BJ (cell line): ENCODE measurements at places on chromosomes 7 and 10.

DNA sequence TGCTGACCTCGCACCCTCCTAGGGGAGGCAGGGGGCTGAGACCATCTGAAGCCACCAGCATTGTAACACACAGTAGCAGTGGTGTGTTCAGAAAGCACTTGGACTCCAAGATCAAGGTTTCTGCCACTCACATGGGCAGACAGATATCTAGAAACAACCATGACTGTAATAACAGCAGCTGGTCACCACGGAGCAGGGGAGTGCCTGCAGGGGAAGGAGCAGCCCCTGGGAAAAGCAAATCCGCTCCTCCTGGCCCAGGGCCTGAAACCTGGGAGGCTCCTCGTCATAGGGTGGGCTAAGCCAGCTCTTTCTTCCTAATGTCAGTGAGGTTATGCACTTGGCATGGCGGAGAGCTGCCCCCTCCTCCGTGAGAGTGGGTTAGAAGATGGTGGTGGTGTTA, 118.4 kb upstream of the INSYN2A start:
- no peak for DNase-seq

GRCh38 chr10:31304291-31304970, 14.6 kb upstream of the ZEB1 start:
- DNase-seq = no peak

DNA sequence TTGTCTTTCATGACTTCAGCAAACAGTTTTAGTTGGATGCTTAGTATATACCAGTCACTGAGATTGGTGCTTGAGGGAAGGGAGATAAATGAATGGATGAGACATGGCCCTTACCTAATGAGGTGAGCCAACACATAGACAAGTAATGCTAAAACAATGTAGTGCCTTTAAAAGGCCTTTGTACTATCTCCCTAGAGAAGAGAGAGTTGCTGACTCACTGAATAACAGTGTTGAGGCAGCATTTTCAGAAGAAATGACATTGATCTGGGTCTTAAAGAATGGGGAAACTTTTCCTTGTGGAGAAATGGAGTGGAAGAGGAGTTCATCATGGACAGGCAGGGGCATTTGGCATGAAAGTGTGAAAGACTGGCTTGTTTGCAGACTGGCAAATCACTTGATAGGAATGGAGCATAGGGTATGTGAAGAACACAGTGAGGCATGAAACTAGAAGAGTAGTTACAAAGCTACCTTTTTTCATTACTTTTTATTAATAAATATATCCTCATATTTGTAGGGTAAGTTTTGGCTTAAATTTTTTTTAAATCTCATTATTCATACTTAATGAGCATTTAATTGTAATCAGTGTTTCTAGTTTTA, 91.2 kb downstream of the KAT6B start:
- no peak for DNase-seq

GRCh38 chr10:94496010-94496409, 49.6 kb upstream of the HELLS start:
- DNase-seq = no peak

GRCh38 chr10:71687077-71687476, 32.5 kb downstream of the C10orf105 start:
- DNase-seq = no peak

GRCh38 chr10:85266808-85267207, 938.4 kb downstream of the CCSER2 start:
- DNase-seq = no peak

- DNase-seq = no peak
These were observed 94.5 kb downstream of the PPP1R3A start for GRCh38 chr7:113824117-113824823.

GRCh38 chr10:69802424-69803161, 887 bp downstream of the COL13A1 start:
- no peak for DNase-seq

GRCh38 chr10:132879408-132880127, 62.8 kb downstream of the CFAP46 start:
- no peak for DNase-seq

DNA sequence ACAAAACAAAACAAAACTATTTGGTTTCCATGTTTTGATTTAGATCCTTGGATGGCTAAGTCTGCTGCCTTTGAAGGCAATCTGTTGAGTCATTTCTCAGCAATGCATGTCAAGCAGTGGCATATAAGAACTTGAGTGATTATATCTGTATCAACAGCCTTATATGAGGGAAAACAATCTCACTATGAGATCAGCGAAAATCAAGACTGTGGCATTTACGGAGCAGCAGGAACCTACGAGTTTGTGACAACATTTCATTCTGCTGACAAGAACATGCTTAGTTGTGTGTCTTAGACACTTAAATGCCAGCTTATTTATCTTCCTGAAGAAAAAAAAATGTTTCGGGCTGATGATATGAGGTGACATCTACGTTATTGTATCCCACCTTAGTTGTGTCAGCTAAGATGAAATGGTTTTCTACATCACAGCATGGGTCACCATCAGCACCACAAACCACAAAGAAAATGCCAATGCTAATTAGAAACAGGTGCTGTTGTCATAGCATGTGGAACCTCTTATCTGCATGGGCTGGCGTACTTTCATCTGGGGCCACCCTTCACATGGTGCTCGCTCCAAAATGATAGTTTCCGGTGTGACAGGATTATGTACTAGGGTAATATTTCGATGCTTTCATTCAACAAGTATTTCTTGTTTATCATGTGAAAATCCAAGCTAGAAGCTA, 1085.5 kb downstream of the SORCS1 start:
- no peak for DNase-seq

- no peak for DNase-seq
These were observed 50.3 kb upstream of the GSAP start for GRCh38 chr7:77466450-77466849.

DNA sequence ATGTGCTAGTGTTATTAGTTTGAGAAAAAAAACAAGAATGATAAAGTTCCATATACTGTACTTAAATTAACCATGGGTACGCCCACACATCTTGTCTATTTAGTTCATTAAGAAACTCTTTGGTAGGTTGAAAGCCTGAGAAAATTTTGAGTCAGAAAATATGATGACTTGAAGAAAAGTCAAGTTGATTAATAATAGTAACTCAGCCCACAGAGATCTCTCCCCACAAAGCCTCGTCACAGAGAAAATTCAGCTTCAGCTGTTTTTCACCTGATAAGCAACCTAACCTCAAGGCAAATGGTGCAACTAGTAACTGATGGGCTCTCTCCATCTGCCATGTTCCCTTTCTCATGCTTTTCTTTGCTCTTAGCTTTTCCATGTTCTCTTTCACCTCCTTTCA, 1021.6 kb downstream of the GATA3 start:
- DNase-seq = no peak

DNA sequence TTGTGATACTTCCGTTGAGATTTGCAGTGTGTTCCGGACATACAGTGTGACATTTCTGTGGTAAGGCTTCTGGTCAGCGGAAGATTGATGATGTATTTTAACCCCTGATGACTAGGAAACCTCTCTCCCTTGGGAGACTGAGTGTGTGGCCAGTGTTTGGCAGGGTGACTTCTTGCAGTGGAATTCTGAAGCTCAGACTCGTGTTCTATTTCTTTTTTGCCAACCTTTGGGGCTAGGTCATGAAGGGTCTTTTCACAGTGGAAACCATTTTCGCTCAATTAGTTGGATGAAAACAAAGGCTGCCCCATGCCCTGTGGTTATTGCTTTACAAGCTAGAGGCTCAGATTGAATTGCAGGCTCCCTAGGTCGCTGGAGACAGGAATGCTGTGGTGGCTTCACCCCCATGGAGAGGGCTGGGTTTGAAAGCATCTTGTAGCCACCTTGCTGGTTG, 288.9 kb downstream of the BBS9 start:
- no peak for DNase-seq

- DNase-seq = no peak
These were observed 284.8 kb downstream of the TNS3 start for GRCh38 chr7:47297120-47297519.

- DNase-seq = peak; percentile 49
These were observed 32.0 kb upstream of the PLEKHA1 start for GRCh38 chr10:122342293-122343134.

- DNase-seq = no peak
These were observed 146.6 kb downstream of the SH2D4B start for GRCh38 chr10:80684259-80684658.

DNA sequence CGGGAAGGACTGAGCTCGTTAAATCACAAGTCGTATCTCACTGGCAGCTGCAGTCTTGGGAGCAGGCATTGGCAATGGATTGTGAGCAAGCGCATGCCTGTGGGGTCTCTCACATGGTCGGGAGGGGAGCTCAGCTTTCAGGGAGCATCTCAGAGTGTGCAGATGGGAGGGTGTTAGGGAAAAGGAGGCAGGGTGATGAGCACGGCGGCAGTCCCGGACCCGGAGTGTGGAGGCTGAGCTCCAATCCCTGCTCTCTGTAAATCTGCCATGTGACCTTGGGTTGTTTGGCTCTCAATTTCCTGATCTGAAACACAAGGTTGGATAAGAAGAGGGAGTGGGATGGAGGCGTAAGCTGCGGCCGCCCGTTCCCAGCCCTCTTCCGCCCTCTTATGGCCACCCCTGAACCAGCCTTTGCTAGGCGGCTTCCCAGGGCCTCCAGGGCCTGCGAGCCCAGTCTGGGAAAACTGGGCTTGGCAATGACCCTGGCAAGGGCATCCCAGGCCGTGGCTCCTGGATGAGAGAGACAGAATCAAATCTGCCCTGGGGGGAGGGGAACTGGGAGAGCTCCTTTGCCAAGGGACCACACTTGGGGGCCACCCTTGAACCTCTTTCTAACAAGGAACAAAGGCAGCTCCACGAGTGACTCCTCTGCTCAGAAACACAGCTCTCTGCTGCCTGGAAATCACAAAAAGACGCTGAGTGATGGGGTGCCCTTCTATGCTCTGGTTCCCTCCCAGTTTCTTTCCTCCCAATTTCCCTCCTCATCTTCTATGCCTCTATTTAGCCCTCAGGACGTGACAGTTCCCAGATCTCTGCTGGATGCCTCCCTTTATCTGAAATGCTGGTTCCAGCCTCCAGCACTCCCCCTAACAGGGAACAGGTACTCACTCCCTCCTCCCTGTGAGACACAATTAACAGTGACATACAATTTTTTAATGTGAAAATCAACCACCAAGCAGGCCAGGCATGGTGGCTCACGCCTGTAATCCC, 41.7 kb upstream of the LOXL4 start:
- DNase-seq = peak; percentile 55

GRCh38 chr10:14688606-14689005, 86.1 kb downstream of the FAM107B start:
- DNase-seq = peak; percentile 57

DNA sequence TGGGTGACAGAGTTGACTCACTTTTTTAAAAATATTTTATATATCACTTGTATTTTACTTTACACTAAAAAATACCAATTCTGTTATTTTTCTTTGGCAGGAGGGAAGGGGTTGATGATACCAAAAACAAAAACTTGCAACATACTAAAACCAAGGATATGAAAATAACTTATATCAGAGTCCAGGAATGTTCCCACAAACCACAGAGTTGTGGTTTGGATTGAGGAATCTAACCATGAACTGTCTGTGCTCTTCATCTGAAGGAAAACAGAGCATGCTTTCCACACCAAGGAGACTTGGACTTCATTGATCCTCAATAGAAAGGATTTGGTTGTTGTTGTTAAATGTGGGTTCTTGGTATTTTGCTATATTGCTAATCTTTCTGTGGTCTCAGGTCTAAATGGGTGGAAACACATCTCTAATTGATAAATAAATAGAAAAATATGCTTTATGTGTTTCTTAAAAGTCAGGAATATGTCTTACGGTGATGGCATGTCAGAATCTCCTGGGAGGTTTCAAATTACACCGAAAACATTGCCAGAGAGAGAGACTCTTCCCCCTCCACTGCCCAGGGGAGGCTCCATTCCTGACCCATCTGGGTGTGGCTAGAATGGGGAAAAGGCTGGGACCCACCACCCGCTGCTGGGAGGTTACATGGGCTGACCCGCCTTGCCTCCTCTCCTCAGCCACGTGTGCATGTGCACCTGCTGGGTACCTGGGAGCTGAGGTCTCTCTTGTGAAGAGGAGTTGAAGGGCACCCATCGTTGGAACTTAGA, 46.9 kb upstream of the STK17A start:
- DNase-seq = peak; percentile 87
